ENCODE measurements at places on chromosomes 3 and 15.
A peak's percentile ranks its signal among the peaks of the same experiment; 100 is the strongest.

GRCh38 chr15:57337868-57338411 is 38.4 kb upstream of the CGNL1 start:
- no peak for DNase-seq

DNA sequence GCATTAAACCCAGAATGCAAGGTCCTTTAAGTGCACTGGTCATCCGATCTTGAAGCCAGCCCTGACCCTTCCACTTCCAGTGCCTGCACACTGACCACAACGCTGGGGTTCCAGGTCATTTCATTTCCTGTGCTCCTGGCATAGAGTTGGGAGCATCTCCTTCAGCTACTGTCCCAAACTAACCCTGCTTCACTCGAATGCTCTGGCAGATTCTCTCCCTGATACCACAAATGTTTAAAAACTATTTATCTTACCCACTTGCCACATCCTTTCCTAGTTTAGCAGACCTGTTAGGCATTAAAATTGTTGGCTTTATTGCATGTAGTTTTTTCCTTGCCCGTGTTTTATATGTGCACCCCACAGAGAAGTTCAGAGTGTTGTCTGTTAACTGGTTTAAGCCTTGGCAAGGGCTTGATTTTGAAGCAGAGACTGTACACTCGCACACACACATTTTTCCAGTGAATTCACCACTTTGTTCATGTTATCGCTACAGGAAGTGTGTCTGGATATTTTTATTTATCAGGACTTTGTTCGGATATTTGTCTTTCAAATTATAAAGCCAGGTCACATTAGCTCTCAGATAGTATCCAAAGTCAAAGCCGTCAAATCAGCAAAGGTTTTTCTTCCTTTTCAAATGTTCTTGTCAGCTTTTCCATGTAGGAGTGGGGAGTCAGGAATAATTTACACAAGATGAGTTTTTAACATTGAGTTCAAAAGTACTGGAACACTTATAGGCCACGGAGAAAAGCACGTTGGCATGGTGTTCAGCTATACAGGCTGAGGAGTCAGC is 77.3 kb downstream of the ABI3BP start:
- no peak for DNase-seq

- no peak for DNase-seq
These were observed 66.9 kb downstream of the FOXB1 start for GRCh38 chr15:60070838-60071493.

DNA sequence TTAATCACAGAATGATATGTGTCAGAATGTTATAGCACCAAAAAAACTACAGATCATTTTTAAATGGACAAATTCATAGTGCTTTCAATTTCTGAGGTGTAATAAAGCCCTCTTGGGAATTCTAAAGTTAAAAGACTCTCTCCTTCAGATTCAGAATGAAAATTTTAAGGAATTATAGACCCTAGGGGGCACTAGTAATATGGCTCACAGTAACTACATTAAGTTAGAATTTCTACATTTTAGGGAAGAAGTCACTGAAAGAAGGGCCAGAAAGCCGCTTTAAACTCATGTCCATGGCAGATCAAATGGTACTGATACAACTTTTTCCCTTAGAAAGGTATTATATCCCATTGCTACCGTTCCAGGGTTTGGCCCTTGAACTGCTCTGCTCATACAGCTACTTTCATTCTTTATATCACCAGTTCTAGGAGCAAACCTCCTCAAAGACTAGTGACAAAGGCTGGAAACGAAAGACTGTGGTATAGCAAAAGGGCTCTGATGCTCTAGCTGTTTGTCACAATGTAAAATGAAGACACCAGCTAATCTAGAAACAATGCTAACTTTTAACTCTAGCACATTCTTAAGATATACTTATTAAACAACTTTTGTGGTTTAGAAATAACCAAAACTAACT is 18.1 kb downstream of the DAZL start:
- no peak for DNase-seq

DNA sequence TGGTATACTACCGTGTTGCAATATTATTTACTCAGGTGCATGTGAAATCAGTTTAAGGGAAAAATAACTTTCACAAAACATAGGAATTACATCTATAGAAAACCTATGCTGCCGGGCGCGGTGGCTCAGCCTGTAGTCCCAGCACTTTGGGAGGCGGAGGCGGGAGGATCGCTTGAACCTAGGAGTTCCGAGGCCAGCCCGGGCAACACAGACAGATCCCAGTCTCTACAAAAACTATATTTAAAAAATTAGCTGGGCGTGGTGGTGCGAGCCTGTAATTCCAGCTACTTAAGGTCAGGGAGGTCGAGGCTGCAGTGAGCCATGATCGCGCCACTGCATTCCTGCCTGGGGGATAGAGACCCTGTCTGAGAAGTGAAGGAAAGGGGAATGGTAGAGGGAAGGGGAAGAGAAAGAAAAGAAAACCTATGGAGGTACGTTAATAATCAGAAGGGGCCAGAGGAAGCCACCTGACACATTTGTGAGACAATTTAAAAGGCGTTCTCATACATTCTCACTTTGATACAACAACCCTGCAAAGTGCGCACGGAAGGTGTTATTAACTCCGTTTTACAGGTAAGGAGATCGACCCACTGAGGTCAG is 456 bp upstream of the TMEM62 start:
- DNase-seq = no peak

DNA sequence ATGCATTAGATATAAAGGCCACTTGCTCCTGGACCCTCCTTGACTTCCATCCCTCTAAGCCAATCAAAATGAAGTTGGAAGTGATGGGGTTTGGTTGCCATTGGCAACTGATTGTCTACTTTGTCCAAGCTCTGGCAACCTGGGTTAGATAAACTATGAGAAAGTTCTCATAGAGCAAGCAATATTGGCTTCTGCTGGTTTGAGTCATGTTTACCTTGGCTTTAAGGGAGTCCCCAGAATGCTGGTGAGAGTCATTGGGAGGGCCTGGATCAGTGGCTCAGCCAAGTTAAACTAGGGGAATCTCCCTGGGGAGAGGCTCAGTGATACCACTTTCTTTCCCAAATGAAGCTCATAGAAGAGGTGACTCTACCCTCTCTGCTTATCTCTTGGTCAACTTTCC is 176.3 kb upstream of the ROPN1 start:
- DNase-seq = no peak

- no peak for DNase-seq
These were observed 140.0 kb downstream of the SNRK start for GRCh38 chr3:43426388-43426787.

- no peak for DNase-seq
These were observed 1072.7 kb downstream of the OTOL1 start for GRCh38 chr3:162569314-162569713.

DNA sequence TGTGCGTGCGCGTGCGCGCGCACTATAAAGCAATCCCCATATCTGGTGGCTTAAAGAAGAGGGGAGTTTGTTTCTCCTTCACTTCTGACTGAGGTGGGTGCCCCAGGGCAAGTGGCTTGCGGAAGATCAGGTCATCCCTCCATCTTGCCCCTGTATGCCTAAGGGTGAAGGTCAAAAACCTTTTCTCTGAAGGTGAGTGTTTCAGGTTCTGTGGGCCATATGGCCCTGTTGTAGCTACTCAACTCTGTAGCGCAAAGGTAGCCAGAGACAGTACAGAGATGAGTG is 5.5 kb downstream of the ABTB1 start:
- no peak for DNase-seq

DNA sequence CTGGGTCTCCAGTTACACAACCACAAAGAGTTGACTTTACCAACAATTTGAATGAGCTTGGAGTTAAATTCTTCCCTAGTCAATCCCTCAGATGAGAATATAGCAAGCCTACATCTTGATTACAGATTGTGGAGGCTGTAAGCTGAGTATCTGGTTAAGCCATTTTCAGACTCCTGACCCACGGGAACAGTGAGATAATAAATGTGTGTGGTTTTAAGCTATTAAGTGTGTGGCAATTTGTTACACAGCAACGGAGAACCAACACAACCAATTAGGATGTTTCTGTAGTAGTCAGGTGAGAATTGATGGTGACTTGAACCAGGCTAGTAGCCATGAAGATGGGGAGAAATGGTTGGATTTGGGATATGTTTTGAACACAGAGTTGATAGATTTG is 37.7 kb upstream of the SLC4A7 start:
- no peak for DNase-seq

DNA sequence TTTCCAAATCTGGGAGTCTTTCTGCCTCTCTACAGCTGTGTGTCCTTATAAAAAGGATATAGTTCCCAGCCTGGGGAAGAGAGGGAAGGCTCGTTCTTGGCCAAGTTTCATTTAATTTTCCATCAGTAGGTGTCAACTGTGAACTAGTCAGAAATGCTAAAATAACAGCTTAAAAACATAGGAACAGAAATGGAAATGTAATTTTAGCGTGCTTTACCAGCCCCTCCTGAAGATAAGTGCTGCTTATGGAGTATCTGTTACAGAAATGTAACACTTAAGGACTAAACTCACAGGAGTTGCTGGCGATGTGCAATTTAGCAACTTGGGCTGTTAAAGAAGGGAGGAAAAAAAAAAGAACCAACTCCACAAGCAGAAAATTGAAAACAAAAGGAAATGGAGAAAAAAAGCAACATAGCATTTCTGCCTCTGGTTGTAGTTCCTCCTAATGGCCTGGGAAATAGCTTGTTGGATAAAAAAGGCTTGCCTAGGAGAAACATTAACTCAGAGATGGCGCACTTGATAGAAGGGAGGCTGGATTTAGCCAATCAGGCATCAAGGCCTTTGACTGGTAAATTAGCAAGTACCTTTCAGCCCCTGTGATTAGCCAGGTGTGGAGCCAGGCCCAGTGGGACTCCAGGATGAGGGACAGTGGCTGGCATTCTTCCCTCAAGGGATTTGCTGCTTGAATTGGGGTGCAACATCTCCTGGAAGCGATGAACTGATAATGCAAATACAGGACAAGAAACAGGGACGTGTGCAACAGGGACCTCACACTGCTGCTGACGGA is 84.3 kb downstream of the RPLP1 start:
- no peak for DNase-seq

GRCh38 chr3:37071921-37072320 is 78.6 kb downstream of the MLH1 start:
- no peak for DNase-seq

DNA sequence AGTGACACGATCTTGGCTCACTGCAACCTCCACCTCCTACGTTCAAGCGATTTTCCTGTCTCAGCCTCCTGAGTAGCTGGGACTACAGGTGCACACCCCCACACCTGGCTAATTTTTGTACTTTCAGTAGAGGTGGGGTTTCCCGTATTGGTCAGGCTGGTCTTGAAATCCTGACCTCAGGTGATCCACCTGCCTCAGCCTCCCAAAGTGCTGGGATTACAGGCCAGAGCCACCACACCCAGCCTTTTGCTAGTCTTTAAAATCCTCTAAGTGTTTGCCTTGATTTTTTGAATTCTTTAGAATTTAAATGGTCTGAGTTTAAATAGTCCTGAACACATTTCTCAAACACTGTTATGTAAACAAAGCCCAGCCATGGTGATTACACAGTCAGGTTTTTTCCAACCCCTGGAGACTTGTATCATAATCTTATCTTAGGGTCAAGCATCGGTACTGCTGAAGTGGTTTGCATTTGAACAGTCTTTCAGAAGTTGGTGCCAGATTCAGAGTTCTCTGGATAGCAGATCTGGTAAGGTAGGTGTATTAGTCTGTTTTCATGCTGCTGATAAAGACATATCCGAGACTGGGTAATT is 28.2 kb upstream of the PIAS1 start:
- DNase-seq = no peak

- DNase-seq = no peak
These were observed 89.2 kb downstream of the FBN1 start for GRCh38 chr15:48556159-48556897.

GRCh38 chr15:68205954-68206539 is 915 bp upstream of the CALML4 start:
- DNase-seq = no peak

GRCh38 chr3:10160925-10161324 is 3.8 kb upstream of the IRAK2 start:
- no peak for DNase-seq

DNA sequence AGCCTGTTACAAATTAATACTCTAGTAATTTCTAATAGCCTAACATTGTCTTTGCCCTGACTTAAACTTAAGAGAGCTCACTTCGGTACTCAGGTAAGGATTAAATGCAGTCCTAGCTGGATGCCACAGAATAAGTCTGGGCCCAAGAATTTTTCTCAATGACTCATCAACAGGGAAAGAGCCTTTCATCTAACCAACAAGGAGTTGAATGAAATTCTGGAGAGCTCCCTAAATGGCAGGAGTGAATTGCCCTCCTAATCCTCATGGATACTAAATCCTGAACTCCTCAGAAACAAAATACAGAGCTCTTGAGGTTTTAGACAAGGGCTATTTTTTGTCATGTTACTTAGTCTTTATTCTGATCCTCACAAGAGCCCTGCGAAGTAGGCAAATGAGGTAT is 159.5 kb downstream of the PLCH1 start:
- DNase-seq = no peak

- DNase-seq = no peak
These were observed 40.5 kb downstream of the PTPRG start for GRCh38 chr3:61601831-61602230.

- no peak for DNase-seq
These were observed 407.4 kb downstream of the RSL24D1 start for GRCh38 chr15:54789376-54789775.

GRCh38 chr15:80473286-80474223 is 69.4 kb downstream of the ARNT2 start:
- no peak for DNase-seq

DNA sequence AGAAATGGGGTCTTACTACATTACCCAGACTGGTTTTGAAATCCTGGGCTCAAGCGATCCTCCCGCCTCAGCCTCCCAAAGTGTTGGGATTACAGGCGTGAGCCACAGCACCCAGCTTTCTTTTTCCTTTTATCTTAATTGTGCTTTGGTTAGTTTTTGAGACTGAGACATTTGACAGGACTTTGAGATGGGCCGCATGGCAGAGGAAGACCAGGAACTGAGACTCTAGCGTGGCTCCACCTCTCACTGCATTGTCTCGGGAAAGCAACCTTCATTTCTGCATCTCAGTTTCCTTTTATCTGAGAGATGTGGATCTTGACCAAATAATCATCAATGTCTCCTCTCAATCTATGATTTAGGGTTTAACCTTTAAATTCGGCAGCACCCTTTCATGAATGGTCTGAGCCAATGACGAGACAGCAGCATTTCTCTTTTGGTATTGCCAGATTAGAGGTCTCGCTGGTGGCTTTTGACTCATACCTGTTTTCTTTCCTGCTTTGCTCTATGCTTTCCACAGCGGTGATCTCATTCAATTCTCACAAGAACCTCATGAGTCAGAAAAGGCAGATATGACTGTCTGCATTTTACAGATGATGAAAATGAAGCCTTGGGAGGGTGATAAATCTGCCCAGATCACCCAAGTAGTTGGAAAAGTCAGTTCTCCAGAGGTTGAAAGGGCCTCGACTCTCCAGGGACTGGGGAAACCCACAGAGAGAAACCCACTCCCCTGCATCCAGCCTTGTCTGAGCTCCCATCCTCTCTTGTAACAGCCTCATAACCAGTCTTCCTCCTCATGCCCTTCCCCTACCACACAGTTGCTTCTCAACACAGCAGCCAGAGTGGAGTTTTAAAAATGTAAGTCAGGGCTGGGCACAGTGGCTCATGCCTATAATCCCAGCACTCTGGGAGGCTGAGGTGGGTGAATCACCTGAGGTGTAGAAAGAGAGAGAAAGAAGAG is 84.8 kb upstream of the FOXB1 start:
- DNase-seq = no peak

GRCh38 chr15:34213690-34214089 is 3.8 kb upstream of the KATNBL1 start:
- no peak for DNase-seq

GRCh38 chr3:15081960-15082664 is 16.8 kb downstream of the RBSN start:
- peak; percentile 18 for DNase-seq
